Esophagus muscularis mucosa (tissue), 4 donors: ENCODE measurements at places on chromosomes 3 and 15. TPM values are rescaled to one million over a fixed set of nuclear protein-coding genes. Genes with fewer than 3 reads are reported as not detected.

Gene ZBBX
- total RNA-seq, result not detected

Gene SLC12A8
- total RNA-seq, result 2.9 TPM

Gene TRAIP
- total RNA-seq, result 1.3 TPM

Gene GPR149
- not detected for total RNA-seq

Gene ZNF148
- 30.3 TPM for total RNA-seq

- no peaks in the 10 kb centered on the region for H3K4me1 ChIP-seq
- H3K27ac ChIP-seq, result no peak overlapping the region
- no peak overlapping the region for H3K4me3 ChIP-seq
- H3K36me3 ChIP-seq, result no peaks in the 10 kb centered on the region
These were observed 26.6 kb downstream of the APBA2 start for GRCh38 chr15:28912422-28912821.

GRCh38 chr3:113952921-113953320 is 5.1 kb downstream of the ZDHHC23 start:
- H3K4me1 ChIP-seq, result peaks cover 10% of the 10 kb centered on the region
- H3K27ac ChIP-seq, result no peak overlapping the region
- no peaks in the 10 kb centered on the region for H3K36me3 ChIP-seq
- H3K4me3 ChIP-seq, result no peak overlapping the region
- H3K27me3 ChIP-seq, result no peaks in the 10 kb centered on the region

GRCh38 chr15:101844916-101845315 is 32.9 kb downstream of the OR4F15 start:
- no peaks in the 10 kb centered on the region for H3K27me3 ChIP-seq
- H3K4me3 ChIP-seq, result no peak overlapping the region
- no peak for DNase-seq
- H3K4me1 ChIP-seq, result no peaks in the 10 kb centered on the region

GRCh38 chr3:101928890-101929289 is 79.6 kb downstream of the NFKBIZ start:
- H3K36me3 ChIP-seq, result no peaks in the 10 kb centered on the region
- H3K4me3 ChIP-seq, result no peak overlapping the region
- H3K27me3 ChIP-seq, result no peaks in the 10 kb centered on the region
- no peaks in the 10 kb centered on the region for H3K4me1 ChIP-seq

- no peak for DNase-seq
- no peaks in the 10 kb centered on the region for H3K4me1 ChIP-seq
- H3K4me3 ChIP-seq, result no peak overlapping the region
These were observed 340.6 kb downstream of the THSD4 start for GRCh38 chr15:71455878-71456277.

DNA sequence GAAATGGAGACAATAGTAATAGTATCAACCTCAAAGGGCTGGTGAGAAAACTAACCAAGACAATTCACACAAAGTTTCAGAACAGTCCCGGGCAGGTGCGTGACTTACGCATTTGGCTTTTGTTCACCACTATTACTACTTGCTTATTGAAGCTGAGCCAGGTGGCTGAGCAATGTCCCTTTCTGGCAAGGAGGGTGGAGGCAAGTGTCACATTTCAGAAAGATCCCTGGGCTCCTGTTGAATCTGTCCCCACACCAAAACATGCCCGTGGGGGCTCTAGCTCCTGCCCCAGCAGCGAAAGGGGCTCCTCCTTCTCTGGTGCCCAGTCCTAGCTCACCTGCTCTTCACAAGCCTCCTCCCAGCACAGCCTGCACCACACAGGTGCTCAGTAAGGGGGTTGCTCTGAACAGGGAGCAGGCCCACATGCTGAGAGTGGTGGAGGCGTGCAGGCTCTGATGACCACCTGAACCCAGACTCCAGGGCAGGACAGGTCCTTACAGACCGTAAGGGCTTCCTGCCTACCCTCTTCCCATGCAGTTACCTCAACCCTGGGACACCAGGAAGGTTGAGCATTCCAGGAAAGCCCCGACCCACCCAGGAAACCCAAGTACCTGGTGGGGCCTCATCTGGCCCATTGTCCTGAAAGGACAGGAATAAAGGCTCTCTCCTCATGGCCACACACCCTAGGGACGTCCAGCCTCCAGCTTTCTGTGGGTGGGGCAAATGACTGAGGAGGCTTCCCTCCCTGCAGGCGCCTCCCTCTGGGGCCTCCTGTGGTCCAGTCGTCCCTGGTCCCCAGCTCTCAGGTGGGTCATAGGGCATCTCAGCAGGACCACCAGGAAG is 32.6 kb downstream of the SEMA7A start:
- H3K36me3 ChIP-seq, result no peaks in the 10 kb centered on the region
- no peak overlapping the region for H3K27ac ChIP-seq
- H3K4me3 ChIP-seq, result no peak overlapping the region
- peaks cover 5% of the 10 kb centered on the region for H3K4me1 ChIP-seq

GRCh38 chr15:83092309-83092976 is 15.0 kb upstream of the TM6SF1 start:
- no peak for DNase-seq
- H3K4me3 ChIP-seq, result no peak overlapping the region
- no peaks in the 10 kb centered on the region for H3K27me3 ChIP-seq

GRCh38 chr3:156816091-156816793 is 9.9 kb upstream of the LEKR1 start:
- no peaks in the 10 kb centered on the region for H3K27me3 ChIP-seq
- DNase-seq, result no peak
- peak overlapping the region; percentile 80 for H3K27ac ChIP-seq
- H3K36me3 ChIP-seq, result no peaks in the 10 kb centered on the region

DNA sequence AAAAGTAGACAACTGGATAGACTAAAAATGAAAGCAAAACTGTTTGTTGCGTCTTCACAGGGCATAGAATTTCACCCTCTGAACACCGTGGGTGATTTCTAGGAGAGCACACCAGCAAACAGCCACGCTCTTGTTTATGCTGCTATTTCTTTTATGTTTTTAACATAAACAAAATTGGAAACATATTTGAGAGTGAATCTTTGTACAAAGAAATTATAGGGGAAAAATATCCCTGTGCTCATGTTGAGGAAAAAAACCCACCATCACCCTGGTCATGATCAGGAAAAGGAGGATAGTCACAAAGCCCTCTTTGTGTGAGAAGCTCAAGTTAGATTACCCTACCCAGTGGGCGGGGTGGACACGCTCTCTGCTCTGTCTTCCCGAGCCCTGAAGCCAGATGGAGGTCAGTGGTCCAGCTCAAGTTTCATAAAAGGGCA is 313.3 kb downstream of the SATB1 start:
- no peaks in the 10 kb centered on the region for H3K4me1 ChIP-seq
- no peak overlapping the region for H3K4me3 ChIP-seq
- no peaks in the 10 kb centered on the region for H3K36me3 ChIP-seq
- H3K27ac ChIP-seq, result no peak overlapping the region
- no peaks in the 10 kb centered on the region for H3K27me3 ChIP-seq

- H3K4me1 ChIP-seq, result no peaks in the 10 kb centered on the region
- DNase-seq, result no peak
- H3K36me3 ChIP-seq, result no peaks in the 10 kb centered on the region
These were observed 7.4 kb downstream of the RASGRF1 start for GRCh38 chr15:79083154-79083553.

DNA sequence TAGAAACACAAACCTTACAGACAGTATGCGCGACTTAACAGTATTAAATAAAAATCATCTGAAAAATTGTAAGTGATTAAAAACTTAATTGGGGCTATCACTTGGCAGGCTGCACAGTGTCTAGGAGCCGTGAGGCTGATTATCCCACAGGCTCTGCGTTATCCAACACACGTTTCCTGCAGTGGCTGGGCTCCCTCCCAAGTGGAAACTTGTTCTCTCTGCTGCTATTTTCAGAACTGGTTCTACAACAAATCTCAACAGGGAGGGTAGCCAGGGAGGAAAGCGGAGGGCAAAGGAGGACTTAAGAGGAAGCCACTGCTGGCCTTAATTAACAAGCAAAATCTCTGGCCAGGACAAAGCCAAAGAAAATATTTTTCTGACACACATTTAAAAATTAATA is 555.2 kb downstream of the MAGI1 start:
- no peak for DNase-seq
- no peak overlapping the region for H3K4me3 ChIP-seq
- H3K27me3 ChIP-seq, result no peaks in the 10 kb centered on the region
- no peak overlapping the region for H3K27ac ChIP-seq

GRCh38 chr3:56321892-56322291 is 146.4 kb downstream of the ERC2 start:
- H3K27me3 ChIP-seq, result no peaks in the 10 kb centered on the region
- H3K4me1 ChIP-seq, result peaks cover 5% of the 10 kb centered on the region
- H3K36me3 ChIP-seq, result no peaks in the 10 kb centered on the region

DNA sequence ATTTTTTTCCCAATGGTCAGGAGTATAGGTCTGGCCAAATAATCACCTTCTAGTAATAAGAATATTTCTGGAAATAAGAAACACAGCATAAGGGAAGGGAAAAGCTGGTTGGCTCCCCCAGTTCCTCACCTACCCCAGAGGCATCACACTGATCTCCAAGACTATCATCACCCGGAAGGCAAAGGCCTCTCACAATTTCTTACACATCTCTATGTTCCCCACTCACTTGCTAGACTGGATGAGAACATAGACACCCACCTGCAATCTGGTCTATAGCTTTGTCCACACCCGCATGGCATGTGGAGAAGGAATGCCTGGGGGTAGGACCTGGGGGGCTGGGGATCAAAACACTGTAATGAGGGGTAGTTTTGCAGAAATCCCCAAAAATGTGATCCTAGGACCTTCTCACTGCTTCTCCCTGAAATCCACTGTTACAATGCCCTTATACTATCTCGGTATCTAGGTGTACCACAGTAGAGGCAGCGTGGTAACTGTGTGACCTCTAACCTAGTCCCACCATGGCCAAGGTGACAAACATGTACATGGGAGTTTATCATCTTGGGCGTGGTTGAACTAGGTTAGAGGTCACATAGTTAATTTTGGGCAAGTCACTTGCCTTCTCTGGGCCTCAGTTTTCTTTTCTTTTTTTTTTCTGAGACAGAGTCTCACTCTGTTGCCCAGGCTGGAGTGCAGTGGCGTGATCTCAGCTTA is 29.5 kb upstream of the NRROS start:
- no peaks in the 10 kb centered on the region for H3K27me3 ChIP-seq
- H3K4me1 ChIP-seq, result peaks cover 47% of the 10 kb centered on the region
- no peak overlapping the region for H3K4me3 ChIP-seq
- no peak for DNase-seq
- H3K36me3 ChIP-seq, result no peaks in the 10 kb centered on the region
